Upper lobe of left lung (tissue), 6 donors: ENCODE measurements at places on chromosomes 1 and 21. TPM values are rescaled to one million over a fixed set of nuclear protein-coding genes. Genes with fewer than 3 reads are reported as not detected.

- no peaks in the 10 kb centered on the region for H3K4me1 ChIP-seq
- no peaks in the 10 kb centered on the region for H3K27me3 ChIP-seq
- no peak for DNase-seq
Measured at GRCh38 chr1:44642255-44642654, 32.0 kb downstream of the TMEM53 start.

DNA sequence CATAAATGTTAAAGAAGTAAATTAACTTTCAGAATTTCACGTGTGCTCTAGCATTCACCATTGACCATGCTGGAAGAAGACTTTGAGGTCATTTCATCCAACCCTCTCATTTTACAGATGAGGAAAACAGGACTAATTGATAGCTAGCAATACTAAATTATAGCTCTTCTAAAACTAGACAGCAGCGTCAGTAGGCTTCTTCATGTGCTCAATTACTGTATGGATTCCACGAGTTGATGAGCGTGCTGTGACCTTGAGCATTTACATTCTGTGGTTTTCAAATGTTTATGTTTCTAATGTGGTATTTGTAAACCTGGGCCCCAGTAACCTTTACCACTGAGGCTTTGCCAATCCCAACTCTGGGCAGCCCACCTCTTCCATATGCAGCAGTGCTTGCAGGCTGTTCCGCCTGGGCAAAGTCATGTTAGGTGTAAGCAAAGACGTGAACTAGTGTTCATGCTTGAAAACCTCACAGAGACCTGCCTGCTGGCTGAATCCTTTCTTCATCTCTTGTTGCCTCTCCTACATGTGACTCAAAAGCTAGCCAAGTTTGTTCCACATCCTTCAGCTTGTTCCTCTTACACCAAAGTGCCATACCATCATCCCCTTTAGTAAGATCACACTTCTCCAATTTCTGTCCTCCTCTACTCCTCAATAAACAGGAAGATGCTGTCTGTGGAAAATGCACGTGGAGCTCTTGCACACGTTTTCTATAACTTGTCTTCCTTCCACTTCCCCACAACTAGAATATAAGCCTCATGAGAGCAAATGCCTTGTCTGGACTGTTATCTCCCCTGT is 17.2 kb downstream of the KCNJ15 start:
- H3K4me1 ChIP-seq: peaks cover 18% of the 10 kb centered on the region
- no peaks in the 10 kb centered on the region for H3K36me3 ChIP-seq
- no peaks in the 10 kb centered on the region for H3K27me3 ChIP-seq
- DNase-seq: no peak

- H3K4me3 ChIP-seq: no peak overlapping the region
- no peaks in the 10 kb centered on the region for H3K36me3 ChIP-seq
- no peak for DNase-seq
- H3K4me1 ChIP-seq: no peaks in the 10 kb centered on the region
- no peak overlapping the region for H3K27ac ChIP-seq
- H3K27me3 ChIP-seq: no peaks in the 10 kb centered on the region
Measured at GRCh38 chr1:71351438-71351837, 270.6 kb upstream of the ZRANB2 start.

GRCh38 chr1:33050221-33051076 is 13.8 kb upstream of the AK2 start:
- H3K27me3 ChIP-seq: no peaks in the 10 kb centered on the region
- peaks cover 9% of the 10 kb centered on the region for H3K4me1 ChIP-seq
- no peaks in the 10 kb centered on the region for H3K36me3 ChIP-seq
- H3K4me3 ChIP-seq: no peak overlapping the region

CELA3A gene
- not detected for total RNA-seq
